Activated naive CD4-positive, alpha-beta T cell treated with anti-CD3 and anti-CD28 coated beads, Interleukin-2, amount 50 U/mL, for 16 hours (primary cell): ENCODE measurements at places on chromosomes 4 and X.

DNA sequence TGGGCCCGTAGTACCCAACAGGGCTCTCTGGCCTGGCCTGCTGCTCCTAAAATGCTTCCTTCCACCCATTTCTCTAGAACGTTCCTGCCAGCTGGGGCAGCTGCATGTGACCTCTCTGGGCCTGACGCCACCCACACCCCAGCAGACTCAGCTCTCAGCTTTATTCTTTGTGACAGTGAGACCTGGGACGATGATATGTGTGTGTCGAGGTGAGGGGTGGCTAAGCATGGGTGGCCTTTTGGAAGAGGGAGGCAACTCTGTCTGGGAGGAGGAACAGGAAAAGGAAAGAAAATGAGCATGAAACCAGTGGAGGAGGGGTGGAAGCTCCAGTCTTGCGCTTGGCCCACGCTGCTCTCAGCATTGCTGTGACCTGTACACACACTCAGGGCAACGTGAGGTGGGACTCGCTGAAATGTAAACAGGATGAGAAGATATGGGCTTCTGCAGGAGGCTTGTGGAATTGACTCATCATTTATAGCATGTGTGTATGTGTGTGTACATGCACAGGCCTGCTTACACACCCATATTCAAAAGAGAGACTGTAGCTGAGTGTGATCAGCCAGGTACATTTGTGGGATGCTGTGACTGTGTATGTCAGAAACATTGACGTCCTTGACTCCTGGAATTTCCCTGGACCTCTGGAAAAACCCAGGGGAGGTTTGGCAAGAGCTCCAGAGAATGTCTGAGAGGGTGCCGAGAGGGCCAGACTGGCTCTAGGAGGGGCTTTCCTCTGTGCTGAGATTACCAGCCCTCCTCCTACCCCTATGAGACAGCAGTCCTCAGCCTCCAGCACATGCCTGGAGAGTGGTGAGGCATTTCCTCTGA is 137.9 kb downstream of the PJA1 start:
- no peak for DNase-seq

DNA sequence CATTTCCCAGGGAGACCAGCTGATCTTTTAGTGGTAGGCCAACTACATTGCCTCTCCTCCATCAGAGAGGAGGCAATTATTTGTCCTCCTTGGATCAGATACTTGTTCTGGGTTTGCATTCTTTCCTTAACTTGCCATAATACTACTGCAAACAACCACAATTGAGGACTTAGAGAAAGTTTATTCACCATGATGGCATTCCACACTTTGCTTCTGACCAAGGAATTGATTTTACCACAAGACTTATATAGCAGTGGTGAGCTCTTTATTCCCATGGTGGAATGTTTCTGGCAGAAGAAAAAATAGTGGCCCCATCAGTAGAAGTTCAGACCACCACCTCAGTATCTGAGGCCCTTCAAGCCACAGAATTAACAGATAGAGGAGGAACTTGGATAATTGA is 123.9 kb upstream of the PPP3CA start:
- DNase-seq = no peak

- DNase-seq = no peak
Measured at GRCh38 chr4:73817341-73817740, 19.1 kb upstream of the CXCL6 start.

DNA sequence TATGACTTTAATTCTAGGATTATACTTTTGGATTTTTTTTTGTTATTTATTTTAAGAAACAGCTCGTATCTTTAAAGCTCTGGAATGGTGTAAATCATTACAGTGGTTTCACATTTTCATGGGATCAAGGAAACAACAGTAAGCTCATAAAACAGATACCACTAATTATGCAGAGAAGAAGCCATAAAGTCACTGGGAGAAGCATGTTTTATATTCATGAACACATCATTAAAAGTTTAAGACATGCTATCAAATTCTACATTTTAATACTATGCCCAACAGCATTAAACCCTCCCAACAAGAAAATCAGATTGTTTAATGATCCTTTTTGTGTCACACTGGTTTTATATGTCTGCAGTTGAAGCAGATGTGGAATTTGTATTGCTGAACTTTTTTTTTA is 149.9 kb downstream of the FBXO8 start:
- no peak for DNase-seq

DNA sequence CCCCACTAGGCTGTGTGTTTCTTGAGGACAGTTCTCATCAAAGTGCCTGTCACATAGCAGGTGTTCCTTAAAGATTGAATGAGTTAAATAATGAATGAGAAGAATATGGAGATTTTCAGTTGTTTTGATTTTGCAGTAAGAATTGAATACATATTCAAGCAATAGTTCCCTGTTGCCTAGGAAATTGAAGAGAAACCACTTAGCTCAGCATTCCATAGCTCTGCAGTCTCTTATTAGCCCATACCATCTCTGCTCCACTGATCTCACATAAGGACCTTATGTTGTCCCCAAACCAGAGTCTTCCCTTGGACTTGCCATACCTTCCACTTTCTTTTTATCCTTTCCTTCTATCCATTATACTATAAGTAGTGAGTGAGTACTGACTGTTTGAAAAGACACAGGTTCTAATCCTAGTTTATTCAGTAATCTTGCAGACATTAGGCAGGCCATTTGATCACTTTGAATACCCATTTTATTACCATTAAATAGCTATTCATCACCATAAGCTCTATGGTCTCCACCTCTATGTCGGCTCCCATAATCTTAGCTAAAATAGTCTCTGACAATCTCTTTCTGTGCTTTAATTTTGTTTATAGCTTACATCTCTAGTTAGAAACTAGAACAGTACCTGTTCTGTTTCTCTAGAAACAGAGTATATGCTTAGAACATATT is 1059.6 kb upstream of the SLIT2 start:
- no peak for DNase-seq

GRCh38 chrX:39439906-39440798 is 638.9 kb downstream of the MID1IP1 start:
- no peak for DNase-seq

DNA sequence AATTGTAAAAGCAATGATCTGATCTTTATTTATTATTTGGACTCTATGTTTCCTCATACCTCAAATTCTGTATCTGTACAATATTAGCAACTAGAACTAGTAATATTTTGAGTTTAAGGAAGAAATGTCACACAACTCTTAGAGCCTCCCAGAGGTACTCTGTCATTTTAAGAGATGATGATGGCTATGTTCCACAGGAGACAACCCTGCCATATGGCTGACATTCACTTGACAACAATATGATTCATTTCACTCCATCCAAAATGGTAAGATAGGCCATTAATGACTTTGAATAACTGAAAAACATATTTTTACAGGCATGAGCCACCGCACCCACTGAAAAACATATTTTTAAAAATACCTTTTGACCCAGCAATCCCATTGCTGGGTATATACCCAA is 190.3 kb downstream of the MAML3 start:
- DNase-seq = no peak

GRCh38 chr4:94882756-94883155 is 125.0 kb downstream of the BMPR1B start:
- DNase-seq = no peak

GRCh38 chr4:10554694-10555093 is 97.5 kb upstream of the ZNF518B start:
- peak; percentile 26 for DNase-seq

DNA sequence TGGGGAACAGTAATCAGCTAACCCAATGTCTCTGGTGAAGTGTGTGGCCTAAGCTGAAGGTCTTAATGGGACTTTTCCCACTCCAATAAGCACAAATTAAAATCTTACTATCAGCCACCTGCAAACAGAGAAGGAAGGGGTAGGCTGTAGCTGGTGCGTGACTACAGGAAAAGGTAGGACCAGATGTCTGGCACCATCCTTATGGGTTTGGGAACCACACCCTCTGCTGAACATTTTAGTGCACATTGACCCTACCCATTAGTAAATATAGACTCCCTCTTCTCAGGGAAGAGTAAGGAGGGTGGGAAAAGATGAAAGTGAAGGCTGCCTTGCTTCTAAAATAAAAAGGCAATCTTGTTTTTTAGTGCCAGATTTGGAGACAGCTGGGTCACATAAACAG is 602.8 kb downstream of the FAT4 start:
- DNase-seq = no peak

DNA sequence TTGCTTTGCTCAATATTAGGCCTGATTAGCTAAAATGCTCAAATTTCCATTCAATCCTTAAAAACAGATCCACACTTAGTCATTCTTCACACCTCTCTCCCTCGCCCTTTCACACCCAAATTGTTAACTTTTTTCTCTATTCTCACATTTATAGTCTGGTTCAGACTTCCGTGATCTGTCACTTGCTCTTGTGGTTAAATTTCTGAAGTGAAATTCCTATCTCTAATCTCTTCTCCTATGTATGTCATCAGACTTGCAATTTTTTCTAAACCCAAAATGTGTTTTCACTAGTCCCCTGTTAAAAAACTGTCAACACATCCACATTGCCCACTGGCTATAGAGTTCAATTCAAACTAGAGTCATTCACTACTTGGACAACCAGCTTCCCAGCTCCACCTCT is 63.2 kb downstream of the SNCA start:
- DNase-seq = no peak

GRCh38 chr4:158079661-158080060 is 93.2 kb downstream of the GASK1B start:
- no peak for DNase-seq

- DNase-seq = no peak
Measured at GRCh38 chr4:79679859-79680258, 271.8 kb upstream of the GK2 start.

DNA sequence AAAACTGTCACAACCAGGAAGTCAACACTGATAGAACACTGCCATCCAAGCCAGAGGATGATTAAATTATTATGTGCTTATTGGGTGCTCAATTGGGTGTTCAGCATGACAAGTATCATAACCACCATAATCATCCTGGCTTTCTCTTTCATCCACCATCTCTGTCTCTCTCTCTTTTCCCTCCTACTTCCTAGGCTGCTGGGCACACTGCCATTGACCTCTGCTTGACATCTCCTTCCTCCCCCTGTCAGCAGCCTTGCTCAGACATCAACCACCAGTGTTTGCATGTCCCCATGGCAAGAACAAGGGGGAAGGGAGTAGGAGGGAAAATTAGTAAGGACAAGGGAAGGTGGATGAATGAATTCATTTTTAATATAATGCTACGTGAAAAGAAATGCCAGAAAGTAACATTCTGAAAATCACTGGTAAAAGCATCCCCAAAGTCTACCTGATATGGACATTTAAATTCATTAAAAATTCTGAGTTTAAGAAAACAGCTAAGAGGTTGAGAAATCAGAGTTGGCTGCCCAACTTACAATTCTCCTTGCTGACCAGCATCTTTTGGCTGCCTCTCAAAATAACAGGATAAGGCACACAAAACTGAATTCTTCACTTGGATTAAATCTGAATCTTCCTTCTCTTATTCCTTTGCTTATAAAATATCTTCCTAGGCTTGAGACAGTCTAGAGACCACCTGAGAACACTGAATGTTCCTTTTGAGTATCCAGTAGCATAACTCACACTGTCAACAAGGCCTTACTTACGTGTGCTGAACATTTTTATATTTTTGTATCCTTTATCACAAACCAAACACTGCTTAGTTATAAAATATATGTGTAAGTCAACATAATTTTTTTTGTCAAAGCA is 48.5 kb downstream of the SNCA start:
- no peak for DNase-seq

- no peak for DNase-seq
Measured at GRCh38 chrX:118551426-118551825, 55.8 kb downstream of the DOCK11 start.

DNA sequence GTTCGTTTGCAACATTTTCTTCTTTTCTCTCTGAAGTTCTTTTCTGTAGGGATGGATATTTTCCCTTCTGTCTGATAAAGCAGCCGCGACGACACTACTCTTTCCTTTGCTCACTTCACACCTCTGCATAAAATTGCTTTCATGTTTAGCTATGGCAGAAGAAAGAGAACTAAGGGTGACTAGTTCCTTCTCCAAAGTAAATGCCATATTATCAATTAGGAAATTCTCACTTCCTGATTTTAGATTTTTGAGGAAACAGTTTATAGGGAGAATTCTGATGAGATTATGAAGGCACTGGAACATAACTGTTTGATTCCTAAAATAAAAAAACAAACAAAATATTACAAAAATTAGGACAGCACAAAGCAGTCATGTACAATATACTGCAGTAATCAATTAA is 29.2 kb downstream of the FANCB start:
- no peak for DNase-seq

GRCh38 chrX:118212817-118213183 is 96.2 kb upstream of the KLHL13 start:
- no peak for DNase-seq

DNA sequence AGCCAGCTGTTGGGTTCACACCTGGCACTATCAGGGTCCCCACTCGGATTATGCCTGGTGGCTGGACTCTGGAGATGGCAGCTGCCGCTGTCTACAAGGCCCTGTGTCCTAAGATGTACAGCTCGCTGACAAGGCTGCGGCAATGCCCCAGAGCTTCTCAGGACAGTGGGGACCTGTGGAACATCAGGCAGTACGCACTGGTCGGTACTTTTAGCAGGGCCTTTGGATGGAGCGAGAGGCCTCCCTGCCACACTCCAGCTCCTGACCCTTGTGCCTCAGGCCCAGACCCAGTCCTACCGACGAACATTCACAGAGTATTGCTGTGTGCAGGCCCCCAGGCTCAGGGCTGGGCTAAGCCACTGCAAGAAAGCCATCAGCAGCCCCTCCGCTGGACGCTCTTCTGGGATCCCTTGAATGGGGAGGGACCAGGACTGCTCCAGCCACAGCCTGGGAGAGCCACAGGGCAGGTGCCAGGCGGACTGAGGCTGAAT is 45.7 kb upstream of the HMX1 start:
- DNase-seq = no peak

GRCh38 chr4:30630431-30630830 is 89.7 kb upstream of the PCDH7 start:
- no peak for DNase-seq

DNA sequence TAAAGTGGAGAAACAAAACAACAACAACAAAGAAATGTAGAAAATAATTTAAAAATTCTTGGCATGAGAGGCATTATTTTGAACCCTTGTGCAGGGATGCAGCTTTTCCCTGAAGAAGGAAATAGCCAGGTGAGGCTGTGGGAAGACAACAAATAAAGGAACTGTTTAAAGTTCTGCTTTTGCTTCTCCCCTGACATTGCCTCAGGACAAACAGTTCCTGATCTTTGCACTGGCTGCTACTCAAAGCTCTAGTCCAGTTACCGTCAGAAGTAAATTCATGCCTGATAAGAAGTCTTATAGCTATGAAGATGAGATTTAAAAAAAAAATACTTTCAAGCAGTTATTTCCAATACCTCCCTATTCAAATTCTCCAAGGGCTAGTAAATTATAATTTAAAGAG is 233.8 kb downstream of the IL15 start:
- no peak for DNase-seq

GRCh38 chr4:108531461-108531860 is 88.9 kb upstream of the RPL34 start:
- DNase-seq = no peak

DNA sequence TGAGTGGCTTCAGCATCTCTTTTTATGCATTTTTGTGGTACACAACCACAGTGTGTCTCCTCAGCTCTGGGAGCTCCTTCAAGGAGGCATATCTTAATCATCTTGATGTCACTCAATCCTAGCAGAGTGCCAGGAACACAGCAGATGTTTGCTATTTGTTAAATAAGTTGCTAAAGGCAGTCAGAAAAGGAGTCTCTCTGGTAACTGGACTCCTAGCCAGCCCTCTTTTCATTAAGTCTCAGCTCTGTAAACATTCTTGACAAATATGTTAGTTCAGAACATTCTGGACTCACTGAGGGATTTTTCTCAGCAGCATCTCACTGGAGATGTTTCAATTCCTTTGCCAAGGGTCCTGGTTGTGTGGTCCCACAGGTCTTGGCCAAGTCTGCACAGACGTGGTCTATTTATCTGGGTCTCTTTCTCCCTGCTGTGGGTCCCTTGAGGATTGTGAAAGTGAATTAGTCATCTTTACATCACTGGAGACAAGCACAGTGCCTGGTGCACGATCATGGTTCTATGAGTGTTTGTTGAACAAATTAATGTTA is 20.3 kb upstream of the FAM9C start:
- DNase-seq = no peak
